ENCODE measurements at places on chromosomes 4 and X.

DNA sequence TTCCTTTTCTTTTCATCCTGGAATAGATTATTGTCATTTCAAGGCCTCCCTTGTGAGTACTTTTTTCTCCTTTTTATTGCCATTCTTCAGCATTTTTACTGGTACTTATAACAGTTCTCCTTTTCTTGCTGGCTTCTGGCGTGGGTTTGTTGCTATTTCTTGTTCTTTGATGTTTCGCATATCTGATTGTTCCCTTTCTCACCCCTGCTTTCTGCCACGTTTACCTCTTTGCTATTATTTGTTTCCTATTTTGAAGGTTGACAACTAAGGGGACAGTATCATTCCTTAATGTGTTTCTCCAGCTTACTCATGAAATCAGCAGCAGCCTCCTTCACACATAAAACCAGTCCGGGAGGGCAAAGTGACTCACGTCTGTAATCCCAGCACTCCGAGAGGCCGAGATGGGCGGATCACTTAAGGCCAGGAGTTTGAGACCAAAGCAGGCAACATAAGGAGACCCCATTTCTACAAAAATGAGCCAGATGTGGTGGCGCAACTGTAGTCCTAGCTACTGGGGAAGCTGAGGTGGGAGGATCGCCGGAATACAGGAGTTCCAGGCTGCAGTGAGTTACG lies 72.6 kb downstream of the DMD start:
- no peak for DNase-seq

GRCh38 chrX:16786791-16787735 lies 797 bp downstream of the TXLNG start:
- DNase-seq = no peak

DNA sequence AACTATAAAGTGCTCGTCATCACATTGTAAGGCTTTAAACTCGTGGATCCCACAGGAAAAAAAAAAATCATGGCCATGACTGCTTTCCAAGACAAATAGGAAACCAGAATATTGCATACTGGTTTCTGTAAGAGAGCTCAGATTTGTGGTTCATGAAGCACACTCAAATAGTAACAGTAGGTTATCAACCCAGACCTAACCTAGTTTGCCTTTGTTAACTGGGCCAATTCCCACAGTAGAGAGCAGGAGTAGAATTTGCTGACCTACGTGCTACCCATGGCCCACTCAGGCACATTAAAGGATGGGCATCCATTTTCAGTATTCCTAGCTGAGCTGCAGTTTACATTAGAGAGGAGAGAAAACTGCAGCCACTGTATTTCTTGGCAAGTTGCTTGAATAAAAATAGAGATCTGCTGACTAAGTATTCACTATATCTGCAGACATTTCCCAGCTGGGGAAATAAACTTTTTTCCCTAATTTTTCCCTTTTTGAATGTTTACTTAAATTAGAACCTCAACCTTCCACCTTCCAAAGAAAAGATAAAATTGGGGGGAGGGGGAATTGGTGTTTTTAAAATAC lies 218.5 kb downstream of the SPANXN3 start:
- no peak for DNase-seq

DNA sequence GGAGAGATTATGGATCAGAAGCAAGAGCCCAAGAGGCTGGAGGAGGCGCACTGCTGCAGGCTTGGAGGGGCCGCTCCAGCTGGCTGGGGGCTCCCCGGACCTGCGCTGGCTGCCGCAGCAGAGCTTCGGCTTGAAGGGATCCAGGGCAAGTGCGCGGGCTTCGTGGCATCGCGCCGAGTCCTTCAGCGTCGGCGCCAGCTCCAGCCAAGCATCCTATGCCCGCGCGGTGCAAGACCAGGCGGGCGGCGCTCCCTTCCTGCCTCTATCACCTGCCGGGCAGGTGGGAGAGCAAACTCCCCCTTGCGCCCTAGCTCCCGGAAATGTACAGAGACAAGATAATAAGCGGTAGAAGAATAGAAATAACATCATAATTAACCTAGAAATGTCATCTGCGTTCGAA lies 10.5 kb upstream of the UCP1 start:
- DNase-seq = no peak

- DNase-seq = no peak
These were observed 184.2 kb downstream of the MAML3 start for GRCh38 chr4:139969635-139970266.

- DNase-seq = no peak
These were observed 28.4 kb downstream of the CXorf58 start for GRCh38 chrX:23936180-23936579.

- no peak for DNase-seq
These were observed 9.3 kb downstream of the TMEM255A start for GRCh38 chrX:120301960-120302359.

Data from D721Med (cell line).